ENCODE measurements at places on chromosomes 3 and 15.

DNA sequence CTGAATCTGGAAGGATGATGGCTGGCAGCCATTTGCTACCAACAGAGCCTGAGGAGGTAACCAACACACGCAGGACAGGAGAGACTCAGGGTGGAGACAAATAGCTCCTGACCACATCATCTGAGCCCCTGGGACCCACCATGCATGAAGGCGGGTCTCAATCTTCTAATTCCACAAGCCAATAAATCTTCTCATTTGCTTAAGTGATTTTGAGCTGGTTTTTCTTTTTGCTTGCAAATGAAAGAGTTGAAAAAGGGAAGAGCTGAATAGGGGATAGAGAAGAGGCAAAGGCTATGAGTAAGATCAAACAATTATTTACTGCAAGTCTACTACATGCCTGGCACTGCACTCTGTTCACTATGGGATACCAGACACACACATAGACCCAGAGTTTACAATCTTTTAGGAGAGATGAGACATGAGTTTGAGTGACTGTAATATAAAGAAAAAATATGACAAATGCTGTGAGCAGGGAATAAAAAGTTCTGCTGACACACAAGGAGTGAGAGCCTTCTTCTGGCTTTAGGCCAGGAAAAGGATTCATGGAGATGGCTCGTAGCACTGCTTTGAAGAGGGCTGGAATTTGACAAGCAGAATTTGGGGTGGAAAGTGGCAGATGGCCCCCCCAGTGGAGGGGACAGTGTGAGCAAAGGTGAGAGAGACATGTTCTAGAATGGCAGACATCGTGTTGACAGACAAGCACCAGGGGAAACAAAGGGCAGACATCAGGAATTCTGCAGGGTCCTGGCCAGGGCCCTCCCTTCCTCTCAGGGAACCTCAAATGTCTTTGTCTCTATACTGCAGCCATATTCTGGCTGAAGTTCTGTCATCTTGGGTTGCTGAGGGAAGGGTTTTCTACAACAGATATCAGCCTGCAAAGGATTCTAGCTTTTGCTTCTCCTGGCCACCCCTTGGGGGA lies 69.8 kb upstream of the WNT5A start:
- DNase-seq, result no peak

- DNase-seq, result no peak
These were observed 66.7 kb downstream of the BBX start for GRCh38 chr3:107589454-107589853.

- DNase-seq, result no peak
These were observed 20.5 kb downstream of the FAM240A start for GRCh38 chr3:46632792-46633191.

DNA sequence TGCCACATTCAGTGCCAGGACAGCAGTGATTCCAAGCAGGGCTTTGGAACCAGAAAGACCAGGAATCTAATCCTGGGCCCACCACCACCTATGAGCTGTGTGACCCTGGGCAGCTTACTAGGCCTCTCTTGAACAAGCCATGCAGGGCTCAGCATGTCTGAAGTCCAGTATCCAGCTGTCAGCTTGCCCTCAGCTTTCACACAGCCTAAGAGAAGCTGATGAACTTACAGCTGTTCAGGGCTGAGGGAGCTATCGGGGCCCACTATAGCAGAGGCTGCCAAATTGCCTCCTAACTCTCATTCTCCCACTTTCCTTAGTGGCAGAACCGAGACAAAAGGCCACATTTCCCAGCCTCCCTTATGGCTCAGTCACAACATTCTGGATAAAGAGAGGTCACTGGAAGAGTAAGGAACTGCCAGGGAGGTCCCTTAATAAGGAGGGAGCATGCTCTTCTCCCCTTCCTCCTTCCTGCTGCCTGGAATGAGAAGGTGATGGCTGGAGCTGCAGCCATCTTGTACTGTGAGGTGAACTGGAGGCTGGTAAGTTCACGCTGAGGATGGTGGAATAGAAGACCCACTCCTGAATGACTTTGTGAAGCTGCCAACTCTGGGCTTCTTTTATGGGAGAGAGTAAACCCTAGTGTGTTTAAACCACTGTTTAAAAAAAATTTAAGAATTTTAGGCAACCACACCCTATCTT lies 34.5 kb downstream of the FEM1B start:
- DNase-seq, result no peak

GRCh38 chr3:171842864-171843518 lies at the start of gene TMEM212:
Gene TMEM212, plus strand, starts transcription at chr3:171843349. Its CDS starts 35 bp downstream, at chr3:171843384.
- DNase-seq, result no peak

DNA sequence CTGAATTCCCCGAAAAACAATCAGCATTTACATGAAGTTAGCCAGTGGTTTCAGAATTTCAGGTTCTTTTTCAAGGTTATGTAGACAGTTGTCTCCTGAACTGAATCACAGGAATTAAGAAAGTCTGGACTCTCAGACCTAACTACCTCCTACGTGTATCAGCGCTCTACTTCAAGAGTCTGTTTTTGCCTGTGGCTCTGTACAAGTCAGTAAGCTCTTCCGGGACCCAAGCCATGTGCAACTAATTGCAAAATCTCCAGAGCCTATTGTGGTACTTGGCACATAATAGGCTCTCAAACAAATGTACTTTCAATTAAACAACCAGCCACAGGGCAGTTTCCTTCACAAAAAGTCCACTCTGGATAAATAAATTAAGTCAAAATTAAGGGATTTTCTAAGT lies 414.2 kb downstream of the PDCD6IP start:
- no peak for DNase-seq

- DNase-seq, result no peak
These were observed 99.5 kb downstream of the SNRPN start for GRCh38 chr15:25054329-25054728.

GRCh38 chr3:150227839-150228238 lies 180.3 kb upstream of the TSC22D2 start:
- peak; percentile 91 for DNase-seq

- no peak for DNase-seq
These were observed 115.2 kb upstream of the TP63 start for GRCh38 chr3:189516039-189516438.

DNA sequence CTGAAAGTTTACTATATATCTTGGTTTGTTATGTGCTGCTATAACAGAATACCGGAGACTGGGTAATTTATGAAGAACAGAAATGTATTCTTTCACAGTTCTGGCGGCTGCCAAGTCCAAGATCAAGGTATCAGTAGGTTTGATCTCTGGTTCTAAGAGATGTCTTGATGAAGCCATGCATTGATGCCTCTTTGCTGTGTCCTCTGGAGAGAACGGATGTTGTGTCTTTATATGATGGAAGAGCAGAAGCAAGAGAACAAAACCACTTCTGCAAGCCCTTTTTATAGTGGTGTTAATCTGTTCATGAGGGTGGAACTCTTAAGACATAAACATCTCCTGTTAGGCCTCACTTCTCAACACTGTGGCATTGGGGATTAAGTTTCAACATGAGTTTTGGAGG lies 62.7 kb downstream of the TCF12 start:
- DNase-seq, result no peak

DNA sequence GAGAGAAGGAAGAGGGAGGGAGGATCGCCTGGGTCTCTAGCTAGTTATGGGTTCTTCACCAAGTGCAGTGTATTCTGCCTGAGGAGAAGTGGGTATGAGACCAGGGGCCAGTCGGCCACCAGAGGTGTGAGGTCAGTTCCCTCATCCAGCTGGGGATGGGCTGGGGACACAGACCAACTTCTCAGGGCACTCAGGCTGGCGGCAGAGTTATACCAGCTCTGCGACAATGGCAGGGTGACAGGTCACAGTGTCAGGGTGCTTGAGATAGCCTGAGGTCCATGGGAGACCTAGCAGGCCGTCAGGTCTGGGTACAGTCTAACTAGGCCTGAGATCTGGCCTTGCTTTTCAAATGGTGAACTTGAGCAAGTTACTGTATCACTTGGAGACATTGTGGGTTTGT lies 31.4 kb upstream of the PLXNA1 start:
- DNase-seq, result no peak

DNA sequence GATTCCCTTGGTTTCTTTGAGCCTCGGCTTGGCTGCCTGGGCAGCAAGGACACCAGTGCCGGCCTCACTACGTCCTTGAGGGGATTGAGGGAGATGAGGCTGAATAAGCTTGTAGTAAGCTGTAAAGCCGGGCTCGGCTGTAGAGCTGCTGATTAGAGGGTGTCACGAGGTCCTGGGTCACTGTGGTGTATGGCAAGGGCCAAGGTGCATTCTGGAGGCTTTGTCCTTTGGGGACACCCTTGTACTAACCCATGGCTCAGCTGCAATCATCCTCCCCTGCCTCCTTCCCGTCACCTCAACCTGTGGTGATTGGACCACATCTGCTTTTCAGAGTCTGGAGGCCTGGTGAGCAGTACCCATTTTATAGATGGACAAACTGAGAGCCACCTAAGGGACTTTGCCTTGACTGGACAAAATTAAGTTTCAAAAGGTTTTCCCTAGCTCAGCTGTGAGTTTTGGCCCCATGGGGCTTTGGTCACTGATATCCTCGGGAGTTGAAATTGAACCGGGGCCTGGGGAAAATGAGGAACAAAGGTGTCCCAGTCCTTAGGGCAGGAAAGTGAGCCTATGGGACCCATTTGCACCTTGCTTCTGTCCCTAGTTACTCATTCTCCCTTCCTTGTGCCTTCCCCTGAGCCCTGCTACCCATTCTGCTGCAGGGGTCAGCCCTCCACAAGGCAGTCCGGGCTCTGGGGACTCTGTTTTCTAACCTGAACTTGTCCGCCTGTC lies 2.4 kb downstream of the SLC6A6 start:
- DNase-seq, result peak; percentile 32

DNA sequence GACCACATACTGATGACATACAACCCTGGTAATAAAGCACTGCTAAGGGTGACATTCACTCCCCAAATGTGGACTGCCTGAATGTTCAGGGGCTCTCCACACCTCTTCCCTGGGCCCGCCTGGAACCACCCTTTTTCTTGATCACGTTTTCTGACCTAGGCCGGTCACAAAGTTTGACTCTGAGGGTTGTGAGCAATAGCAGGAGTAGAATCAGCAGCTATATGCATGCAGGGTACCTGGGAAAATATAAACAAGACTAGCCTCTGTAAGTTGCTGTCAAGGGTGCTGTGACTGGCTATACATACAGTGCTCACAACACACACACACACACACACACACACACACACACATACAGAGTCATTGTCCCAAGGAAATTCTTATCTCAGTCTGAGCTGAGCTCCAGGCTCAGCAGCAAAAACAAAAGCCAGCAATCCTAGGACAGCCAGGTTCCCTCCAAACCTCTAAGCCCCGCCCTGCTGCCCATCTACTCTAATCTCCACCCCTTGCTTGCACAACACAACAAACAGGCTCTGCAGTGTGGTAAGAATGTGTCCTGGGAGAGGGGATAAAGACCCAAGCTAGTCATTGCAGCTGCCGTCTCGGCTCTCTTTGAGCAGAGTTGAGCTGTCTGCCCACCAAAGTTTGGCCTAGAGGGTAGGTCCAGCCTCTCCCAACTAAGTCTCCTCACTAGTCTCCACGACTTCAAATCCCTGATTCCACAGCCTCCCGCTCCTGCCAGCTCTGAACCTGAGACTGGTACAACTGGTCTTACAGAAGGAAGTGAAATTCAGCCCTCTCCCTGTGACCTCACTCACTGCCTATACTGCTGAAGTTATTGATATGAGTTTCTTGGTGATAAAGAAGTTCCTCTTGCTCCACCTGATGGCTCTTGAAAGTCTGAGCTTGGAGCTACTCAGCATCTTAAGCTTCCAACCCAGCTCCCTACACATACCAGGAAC lies 2.2 kb downstream of the BMF start:
- DNase-seq, result peak; percentile 93

GRCh38 chr15:49645941-49646340 lies 25.1 kb downstream of the DTWD1 start:
- peak; percentile 34 for DNase-seq

DNA sequence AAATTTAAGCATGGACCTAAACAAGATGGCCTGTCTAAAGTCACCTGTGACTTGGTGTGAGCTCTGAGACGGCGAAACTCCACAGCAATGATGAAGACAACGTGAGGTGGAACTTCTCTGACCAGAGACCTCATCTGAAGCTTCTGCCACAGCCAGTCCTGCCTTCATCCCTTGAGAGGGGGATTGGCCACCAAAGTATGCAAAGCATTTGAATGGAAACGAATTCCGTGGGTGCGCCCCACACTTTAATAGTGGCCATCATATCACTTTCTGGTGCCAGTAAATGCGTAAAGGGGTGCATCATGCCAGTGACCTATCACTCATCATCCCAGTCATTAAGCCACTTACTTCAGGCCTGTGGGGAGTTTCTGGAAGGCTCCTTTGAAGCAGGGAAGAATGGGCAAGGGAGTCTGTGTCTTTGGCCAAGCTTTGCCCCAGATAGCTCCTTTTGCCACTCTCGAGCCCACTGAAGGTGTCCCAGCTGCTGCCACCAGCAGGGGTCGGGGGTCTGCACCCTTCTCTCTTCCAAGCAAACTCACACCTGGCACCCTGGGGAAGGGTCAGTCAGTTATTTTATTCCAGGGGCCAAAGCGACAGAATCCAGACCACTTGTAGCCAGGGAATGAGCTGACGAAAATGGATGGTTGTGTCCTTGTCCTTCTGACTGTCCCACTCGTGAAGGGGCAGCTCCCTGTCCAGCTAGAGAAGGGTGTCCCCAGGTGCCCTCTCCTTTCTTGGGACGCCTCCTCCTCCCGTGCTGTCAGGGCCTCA lies 17.7 kb downstream of the MUC20 start:
- no peak for DNase-seq

- DNase-seq, result peak; percentile 23
These were observed 213.0 kb downstream of the PDCD6IP start for GRCh38 chr3:34011171-34012101.

DNA sequence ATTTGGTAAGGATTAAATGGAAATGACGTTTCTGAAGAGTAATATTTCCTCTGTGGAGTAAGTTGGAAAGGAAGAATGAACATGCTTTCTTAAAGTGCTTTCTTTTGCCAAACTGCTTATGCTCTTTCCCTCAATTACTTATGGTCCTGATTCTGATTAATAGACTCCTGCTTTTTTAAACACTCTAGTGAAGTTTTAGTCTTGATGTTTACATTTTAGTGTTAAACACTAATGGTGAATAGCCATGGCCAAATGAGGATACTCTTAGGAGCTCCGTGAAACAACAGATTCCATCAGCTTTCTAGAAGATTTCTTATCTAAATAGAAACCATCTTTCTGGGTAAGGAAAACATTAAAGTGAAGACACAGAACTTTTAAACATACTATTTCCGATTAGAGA lies 117.6 kb downstream of the P3H2 start:
- DNase-seq, result no peak

DNA sequence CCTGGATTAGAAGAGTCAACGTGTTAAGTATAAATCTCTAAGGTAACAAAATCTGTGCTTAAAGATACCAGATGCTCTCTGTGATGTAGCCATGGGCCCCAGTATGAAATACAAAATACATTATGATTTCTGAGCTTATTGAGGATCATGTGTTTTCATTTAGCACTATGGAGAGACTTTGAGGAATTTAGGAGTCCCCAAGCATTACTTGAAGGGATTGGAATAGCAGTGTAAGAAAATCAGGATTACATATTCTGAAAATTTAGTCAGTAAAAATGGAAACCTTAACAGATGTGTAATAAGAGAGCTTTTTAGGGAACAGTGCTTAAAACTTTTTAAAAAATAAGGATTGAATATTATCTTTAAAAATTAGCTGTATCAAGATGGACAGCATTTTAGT lies 35.5 kb downstream of the ECT2 start:
- no peak for DNase-seq

- no peak for DNase-seq
These were observed 78.2 kb downstream of the LINGO1 start for GRCh38 chr15:77554306-77555080.

GRCh38 chr3:52730681-52731080 lies 24.8 kb downstream of the SPCS1 start:
- DNase-seq, result no peak
